SJSA1 (cell line): ENCODE measurements at places on chromosomes 3 and 15.

DNA sequence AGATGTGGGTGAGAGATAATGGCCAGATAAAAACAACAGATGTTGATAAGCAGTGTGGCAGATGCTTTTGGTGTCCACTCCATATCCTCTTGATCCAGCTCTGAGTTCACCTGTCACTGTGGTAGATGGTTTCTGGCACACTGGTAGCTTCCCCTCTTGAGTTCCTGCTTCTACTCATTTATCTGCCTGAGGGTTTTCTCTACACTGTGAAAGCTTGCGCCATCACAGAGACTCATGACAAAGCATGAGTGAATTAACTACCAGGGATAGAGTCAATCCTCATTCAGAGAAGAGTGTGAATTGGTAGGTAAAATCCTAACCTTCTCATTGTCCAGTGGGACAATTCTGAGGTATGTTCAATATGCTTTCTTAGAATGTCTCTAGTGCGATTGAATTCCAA is 50.0 kb upstream of the ARHGEF26 start:
- no peak for DNase-seq

GRCh38 chr3:144242747-144243146 is 271.1 kb downstream of the DIPK2A start:
- DNase-seq = no peak

GRCh38 chr15:68241088-68241935 is 11.8 kb upstream of the CLN6 start:
- DNase-seq = no peak

- no peak for DNase-seq
Observed at GRCh38 chr15:91231703-91232102, 131.6 kb downstream of the SV2B start.
